ENCODE measurements at places on chromosomes 4 and X.

DNA sequence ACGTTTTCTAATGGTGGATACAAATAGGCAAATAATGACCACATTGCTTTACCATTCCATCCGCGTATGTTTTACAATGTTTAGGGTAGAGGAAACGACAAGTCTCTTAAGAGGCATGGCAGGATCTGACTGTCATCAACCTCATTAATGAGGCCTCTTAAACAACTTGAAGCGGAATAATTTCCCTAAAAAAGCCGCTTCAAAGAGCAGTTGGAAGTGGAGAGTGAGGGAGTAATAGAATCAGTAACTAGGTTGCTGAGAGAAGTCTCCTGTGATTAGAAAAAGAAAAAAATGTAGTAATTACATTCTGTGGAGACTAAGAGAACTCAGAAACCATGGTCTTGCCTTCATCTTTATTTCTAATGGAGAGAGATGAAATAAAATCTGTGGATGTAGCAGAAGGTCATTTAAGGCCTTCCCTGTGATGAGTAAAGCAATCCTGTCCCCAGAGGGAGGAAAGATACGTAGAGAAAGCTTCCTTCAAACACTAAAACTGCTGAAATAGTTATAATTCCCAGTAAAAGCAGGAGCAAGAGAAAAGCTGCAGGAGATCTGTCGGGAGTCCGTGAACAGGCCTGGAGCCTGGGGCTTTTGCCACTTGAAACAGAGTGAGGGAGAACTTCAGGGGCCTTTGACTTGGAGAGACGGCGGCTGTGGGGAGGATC lies 11.1 kb upstream of the SEPSECS start:
- DNase-seq, result no peak

GRCh38 chr4:114385195-114385985 lies 213.2 kb upstream of the UGT8 start:
- no peak for DNase-seq

DNA sequence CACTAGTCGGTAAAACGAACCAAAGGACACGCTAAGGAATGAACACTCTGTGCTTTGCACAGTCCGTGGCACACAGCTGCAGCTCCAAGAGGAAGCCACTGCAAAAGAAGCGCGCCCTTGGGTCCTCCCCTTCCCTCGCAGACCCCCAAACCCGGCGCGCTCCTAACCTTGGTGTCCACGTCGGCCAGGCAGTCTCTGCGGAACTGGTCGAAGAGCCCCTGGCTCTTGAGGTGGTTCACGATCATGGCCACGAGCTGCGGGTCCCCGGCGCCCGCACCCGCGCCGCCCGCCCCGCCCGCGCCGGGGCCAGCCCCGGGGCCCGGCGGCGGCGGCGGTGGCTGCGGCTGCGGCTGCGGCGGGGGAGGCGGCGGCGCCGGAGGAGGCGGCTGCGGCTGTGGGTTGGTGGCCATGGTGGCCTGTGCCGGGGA lies 333 bp downstream of the BOD1L1 start:
- no peak for DNase-seq

- no peak for DNase-seq
These were observed 515.8 kb upstream of the EPHA5 start for GRCh38 chr4:66186095-66186494.

DNA sequence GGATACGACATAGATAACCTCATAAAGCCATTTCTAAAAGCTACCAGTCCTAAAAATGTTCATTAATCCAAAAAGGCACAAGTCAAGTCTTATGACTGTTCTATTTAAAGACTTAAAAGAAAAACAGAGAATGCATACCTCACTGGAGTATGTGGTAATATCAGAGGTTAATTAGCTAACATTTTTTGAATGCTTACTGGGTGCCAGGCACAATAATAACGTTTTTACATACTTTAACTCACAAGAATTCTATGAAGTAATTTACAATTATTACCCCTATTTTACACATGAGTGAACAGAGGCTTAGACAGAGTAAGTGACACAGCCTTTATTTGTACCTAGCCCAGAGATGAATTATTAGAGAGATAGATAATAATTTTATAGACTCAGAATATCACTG lies 207.5 kb downstream of the PDGFC start:
- DNase-seq, result no peak

- DNase-seq, result no peak
These were observed 947.5 kb downstream of the PCDH7 start for GRCh38 chr4:31667686-31668085.

GRCh38 chr4:141871086-141871770 lies 234.8 kb downstream of the IL15 start:
- no peak for DNase-seq

DNA sequence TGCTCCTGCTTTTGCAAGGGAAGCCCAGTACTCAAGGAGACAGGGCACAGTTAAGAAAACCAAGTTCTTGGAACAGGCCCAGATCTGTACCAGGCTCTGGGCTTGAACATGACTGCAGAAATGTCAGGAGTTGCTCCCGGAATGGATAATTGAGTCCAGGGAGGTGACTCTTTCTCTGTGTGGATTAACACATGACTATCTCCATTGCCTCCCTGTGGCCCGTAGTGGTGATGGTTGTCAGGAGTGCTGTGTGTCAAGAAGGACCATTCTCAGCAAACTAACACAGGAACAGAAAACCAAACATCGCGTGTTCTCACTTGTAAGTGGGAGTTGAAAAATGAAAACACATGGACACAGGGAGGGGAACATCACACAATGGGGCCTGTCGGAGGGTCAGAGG lies 39.9 kb downstream of the CCKAR start:
- DNase-seq, result no peak

GRCh38 chrX:128436397-128437103 lies 384.3 kb upstream of the ACTRT1 start:
- no peak for DNase-seq

DNA sequence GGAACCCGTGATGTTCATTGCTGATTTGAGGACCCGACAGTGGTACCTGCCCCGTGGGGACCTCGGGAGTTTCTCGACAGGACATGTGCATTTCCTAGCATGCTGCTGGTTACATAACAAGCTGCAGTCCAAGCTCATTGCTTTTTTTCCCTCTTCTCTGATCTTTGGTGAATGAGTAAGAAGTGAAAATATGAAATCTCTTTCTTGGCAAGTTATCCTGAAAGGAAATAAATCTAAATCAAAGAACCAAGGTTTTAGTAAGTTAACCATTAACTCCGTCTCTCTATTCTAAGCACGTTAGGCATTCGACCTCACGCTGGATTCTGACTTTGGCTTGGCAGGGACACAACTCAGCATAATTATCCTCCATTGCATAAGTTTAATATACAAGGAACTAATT lies 86.6 kb downstream of the STK32B start:
- DNase-seq, result no peak

DNA sequence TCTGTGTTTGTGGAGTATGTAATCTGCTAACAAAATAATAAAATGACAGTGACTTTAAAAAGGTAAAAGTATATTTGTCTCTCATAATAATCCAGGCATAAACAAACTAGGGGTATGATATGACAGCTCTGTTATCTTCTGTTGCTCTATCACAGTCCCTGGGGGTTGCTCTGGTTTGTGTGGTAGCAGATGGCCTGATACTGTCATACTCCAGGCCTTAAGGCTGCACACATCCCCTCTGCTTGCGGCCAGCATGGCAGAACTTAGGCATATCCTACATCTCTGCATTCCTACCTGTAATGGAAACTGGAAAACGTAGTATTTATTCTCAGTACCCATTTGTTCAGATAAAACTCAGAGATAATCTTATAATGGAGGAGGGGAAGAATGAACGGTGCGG lies 117.9 kb upstream of the HAND2 start:
- DNase-seq, result no peak

DNA sequence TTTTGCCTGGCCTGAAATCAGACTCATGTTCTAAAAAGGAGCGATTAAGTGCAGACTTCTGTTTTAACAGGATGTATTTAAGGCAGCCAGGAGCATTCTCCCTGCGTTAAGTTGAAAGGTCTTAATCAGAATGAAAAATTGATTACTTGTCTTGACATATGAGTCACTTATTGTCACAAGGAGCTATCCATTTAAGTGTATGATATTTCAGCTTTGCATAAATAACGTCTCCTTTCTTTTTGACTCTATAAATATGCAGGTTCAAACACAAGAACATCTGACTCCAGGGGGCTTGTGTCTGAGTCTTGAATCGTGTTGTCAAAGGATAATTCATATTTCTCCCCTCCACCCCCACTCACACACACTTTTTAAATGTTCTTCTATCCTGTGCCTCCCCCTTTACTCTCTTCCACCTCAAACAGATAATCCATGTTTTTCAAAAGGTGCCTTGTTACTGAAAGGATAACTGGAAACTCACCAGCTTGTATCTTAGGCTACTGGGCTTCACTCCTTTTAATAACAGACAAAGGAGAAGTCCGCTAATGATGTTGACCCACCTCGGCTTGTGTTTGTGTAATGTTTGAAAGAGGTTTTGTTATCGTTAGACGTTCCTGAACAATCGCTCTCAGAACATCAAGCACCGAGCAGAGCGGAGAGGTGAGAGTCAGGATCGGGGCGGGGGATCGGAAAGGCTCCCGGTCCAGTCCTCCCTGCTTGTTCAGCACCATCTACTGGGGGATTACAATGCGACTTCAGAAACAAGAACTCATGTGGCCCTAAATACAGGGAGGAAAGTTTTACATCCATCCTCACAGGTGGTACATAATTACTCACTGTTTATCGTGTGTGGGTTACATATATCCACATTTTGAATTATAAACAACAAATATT lies 107.5 kb upstream of the RPL34 start:
- peak; percentile 33 for DNase-seq

DNA sequence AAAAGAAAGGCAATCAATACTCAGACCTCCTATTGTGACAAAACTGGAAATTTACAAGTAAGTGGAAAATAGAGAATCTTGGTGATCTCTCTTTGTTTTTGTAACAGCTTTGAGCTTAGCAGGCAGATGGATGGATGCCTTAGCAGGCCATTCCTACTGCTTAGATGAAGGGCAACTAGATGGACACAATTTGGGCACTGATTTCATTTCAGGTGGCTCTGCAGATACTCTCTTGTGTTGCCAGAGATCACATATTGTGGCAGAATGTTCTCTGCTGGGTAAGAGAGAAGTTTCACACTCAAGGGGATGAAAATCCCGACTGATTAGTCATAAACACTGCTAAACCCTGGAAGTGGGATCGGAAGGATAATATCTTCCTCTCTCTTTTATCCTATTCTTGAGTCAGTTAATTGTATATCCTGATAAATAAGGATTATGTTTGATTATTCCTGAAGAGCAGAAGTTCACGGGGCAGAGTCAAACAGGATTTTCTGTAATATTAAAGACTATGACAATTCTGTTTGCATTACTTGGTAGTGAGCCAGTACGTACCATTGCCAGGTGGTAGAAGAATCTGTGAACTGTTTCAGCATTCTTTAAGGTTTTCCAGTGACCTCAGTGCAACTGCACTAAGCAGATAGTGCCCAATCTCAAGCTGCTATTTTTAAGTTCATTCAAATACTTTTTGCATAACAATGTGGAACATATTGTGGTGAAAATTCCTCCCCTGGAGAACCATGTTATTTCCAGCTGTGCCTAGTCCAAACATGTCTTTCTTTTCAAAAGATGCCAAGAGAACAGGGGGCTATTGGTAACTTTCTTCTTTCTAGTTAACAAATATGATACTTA lies 974.3 kb downstream of the FSTL5 start:
- DNase-seq, result no peak

DNA sequence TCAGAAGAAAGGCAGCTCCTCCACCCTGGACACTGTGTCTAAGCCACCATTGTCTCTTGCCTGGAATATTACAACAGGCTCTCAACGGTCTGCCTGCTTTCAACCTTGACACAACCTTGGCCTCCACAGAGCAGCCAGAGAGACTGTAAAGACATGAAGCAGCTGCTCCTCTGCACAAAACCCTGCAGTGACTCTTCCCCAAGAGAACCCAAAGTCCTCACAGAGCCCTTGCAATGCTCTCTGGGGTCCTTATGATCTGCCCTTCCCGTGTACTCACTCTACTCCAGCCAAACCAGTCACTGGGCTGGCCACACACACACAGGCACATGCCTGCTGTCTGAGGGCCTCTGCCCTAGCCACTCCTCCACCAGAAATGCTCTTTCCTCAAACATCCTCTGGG lies 75.9 kb upstream of the CPEB2 start:
- no peak for DNase-seq

GRCh38 chr4:140637836-140638235 lies 69.1 kb upstream of the UCP1 start:
- DNase-seq, result peak; percentile 37

DNA sequence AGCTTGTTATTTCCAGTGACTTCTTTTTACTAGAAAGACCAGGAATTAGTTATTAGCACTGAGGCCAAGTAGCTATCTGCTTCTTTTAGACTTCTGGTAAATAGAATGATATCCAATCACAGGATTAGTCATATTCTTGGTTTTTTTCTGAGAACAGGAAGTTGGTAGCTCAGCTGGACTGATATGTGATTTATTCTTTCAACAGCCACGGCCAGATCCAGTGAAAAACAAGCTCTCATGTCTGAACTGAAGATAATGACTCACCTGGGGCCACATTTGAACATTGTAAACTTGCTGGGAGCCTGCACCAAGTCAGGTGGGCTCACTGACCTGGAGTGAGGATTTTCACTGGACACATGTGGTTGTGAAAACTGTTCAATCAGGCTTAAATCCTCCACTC lies 48.6 kb downstream of the PDGFRA start:
- DNase-seq, result peak; percentile 54

- no peak for DNase-seq
These were observed 208.7 kb upstream of the KLF3 start for GRCh38 chr4:38455092-38455862.

- DNase-seq, result no peak
These were observed 11.5 kb downstream of the XIAP start for GRCh38 chrX:123871309-123871708.

DNA sequence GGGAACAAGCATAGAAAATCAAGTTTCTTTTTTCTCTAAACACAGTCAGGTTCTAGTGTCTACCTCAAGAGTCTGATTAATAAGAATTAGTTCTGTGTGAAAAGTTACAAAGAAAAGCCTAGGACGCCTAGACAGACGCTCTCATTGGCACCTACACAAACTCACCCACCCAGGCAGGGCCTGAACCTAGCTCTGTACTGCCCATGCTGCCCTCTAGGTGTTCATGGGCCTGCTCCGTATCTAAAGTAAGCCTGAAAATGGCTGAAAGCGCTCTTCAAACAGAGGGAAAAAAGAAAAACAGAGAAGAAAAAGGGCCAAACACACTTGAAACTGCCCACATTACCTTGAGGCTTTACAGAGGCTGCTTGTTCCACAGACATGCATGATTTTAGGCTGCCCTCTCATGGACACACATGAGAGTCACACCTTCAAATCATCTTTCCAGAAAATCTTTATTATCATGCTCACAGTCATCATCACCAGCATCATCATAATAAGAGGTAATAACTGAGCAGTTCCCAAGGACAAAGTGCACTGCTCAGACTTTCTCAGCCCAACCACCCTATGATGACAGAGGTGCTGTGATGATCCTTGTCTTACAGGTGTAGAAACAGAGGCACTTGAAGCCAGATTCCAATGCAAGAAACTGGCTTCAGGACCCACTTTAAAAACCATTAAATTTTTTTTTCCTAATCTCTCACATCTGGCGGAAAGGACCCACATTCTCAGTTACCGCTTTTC lies 49.6 kb downstream of the MAP7D2 start:
- DNase-seq, result peak; percentile 27

GRCh38 chrX:18899796-18900380 lies 84.0 kb downstream of the PHKA2 start:
- peak; percentile 24 for DNase-seq

GRCh38 chr4:188023682-188024081 lies 28.1 kb downstream of the ZFP42 start:
- DNase-seq, result no peak

- no peak for DNase-seq
These were observed 6.6 kb upstream of the TMEM128 start for GRCh38 chr4:4254666-4255065.

- DNase-seq, result no peak
These were observed 54.5 kb upstream of the DCTD start for GRCh38 chr4:182971702-182972101.

- no peak for DNase-seq
These were observed 422.8 kb downstream of the SH2D1A start for GRCh38 chrX:124769166-124769565.

Data from AG08396 (cell line).